Foreskin melanocyte (primary cell): ENCODE measurements at places on chromosomes 7 and 10.

DNA sequence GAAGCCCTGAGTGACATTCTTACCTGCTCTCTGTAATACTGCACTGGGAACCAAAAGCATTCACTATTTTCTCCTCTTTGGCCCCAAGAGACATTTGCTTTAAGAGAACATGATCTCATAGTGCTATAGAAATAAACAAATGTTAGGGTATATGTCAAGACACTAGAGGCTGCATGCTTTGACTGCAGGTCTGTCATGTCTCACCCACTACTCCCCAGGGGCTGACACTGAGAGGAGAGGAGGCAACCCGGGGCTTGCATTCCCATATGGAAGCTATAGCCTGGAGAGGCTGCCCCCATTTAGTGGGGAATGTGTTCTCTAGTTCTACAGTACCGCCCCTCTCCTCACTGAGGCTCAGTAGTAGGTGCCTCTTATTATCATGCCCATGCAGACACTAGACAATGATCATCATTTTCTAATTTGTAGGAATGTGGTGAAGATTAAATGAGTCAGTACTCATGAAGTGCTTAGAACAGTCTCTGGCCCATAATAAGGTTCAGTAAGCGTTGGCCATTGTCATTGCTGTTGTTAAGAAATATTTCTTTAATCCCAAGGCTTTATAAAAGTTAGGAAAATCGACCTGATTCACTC is 4.9 kb upstream of the SLF2 start:
- no peak for DNase-seq

DNA sequence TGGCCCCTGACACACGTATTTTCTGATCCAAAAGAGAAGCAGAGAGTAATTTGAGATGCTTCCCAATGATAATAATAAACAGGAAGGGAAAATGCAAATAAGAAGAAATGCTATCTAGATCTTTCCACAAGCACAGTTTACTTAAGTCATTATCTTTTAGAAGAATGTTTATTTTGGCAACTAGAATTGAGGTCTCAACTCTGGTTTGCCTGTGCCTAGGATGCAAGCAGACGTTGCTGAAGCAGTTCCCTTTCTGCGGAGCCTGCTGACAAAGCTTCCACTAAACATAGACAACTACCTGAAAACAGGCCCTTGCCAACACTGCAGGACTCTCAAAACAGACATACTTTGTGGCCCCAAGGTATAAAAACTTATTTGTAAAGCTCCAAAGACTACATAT is 315.8 kb upstream of the POM121L12 start:
- no peak for DNase-seq

DNA sequence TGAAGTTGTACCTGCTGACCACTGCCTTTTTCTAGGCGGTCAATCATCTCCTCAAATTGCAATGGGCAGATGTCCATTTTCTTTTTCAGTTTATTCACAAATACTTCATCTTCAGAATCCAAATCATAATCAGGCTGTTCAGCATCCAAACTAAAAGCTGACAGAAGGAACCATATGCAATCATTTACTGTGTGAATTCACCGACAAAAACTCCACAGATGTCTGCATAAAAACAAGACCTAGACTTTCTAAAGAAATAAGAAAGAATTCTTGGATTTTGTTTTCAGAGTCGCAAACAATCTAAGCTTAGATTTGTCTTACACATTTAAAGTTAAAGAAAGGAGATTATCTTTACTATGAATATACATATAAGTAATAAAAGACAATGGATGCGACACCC is 53.4 kb downstream of the EPC1 start:
- no peak for DNase-seq

DNA sequence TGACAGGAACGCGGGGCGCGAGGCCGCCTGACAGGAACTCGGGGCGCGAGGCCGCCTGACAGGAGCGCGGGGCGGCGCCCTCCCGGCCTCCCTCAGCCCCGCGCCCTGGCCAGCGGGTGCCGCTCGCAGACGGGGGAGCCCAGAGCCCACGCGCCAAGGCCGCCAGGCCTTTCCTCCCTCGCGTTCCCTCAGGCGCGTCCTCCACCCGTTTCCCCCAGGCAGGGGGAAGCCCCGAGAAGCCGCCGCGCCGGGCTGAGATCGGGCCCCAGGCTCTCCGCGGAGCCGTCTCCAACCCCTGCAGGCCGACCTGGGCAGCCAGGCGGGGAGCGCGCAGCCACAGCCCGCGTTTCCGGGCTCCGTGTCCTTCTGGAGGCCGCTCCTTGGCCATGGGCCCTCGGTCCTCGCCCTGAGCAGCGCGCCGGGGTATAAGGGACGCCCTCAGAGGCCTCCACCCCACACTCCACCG is 17.7 kb downstream of the PTPRN2 start:
- DNase-seq: no peak

DNA sequence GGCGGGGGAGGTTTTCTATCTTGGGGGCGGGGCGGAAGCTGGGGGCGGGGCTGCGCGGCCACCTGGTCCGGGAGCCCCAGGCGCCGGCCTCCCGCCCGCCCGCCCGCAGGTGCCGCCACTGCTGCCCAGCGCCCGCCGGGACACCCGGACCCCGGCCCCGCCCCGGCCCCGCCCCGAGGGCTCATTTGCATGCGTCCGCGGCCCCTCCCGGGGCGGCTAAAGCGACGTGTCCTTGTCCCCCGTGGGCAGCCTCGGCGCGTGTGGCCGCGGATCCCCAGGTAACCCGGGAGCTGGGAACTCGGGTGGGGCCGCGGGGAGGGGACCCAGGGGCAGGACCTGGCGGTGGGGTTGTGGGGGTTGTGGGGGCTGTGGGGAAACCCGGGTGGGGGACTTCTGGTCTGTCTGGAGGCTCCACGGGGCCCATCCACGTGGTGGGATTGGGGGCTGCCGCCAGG is at the start of gene BHLHA15:
BHLHA15 (plus strand) TSS at position 219 of the 455 bp plus-strand sequence. CDS start 871 bp downstream, outside the sequence.
- DNase-seq: no peak
